IPS DF 19.7 (cell line): ENCODE measurements at places on chromosomes 16 and 17.

GRCh38 chr16:31877876-31878642 lies 4.5 kb downstream of the ZNF267 start:
- no peak for DNase-seq

DNA sequence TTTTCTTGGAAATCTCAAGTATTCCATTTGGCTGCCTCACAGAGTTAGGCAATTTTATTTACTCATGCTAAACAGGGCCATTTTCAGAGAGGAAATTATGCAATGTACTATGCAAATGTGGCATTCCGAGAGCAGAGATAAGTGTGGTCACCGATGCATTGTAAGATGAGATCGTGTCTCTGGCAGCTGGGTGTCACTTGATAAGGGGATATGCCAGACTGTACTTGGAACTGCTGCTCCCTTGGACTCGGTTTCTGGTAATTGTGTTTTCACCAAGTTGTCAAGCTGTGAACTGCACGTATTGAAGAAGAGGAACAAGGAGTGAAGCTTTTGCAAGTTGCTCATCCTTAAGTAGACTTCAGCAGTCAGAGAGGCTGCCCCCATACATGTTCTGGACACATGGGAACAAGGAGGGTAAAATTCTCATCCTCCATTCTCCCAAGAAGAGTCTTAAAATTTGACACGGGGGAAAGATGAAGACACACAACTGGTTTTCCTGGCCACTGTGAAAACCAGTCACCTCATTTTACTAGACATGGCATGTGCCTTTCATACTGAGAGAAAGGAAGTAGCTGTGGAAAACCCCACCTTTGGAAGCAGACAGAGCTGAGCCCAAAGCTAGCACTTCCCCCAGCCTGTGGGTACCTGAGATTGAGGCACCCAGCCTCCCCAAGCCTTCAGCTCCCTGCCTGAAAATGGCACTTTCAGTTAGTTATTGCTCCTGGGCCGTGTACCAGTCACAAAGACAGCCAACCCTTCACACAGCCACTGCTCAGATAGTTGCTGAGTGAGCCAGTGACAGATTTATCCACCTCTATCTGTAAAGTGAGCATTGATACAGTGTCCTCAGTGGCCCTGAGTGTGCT lies 150.7 kb downstream of the SOCS1 start:
- DNase-seq, result no peak

GRCh38 chr17:69084911-69085310 lies 24.2 kb upstream of the ABCA9 start:
- DNase-seq, result peak; percentile 59

DNA sequence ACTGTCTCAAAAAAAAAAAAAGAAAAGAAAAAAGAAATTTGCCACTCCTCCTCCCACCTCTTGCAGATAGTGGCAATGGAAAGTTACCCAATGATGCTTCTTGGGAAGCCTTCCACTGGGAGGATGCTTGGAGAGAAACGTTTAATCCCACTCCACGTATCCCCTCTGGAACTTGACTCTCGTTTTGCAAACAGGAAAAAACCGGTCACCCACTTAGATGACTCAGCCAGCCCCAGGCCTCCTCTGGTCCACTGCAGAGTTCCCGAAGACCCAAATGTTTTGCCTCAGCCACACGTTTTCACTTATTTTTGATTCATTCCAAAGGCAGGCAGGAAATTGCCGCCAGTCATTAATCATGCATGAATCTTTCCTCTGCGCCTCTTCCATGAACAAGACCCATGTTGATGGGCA lies 9.3 kb upstream of the TNFRSF17 start:
- no peak for DNase-seq

- DNase-seq, result no peak
Measured at GRCh38 chr16:53678756-53679343, 24.8 kb downstream of the RPGRIP1L start.

- DNase-seq, result peak; percentile 17
Measured at GRCh38 chr17:45948881-45949624, 50.0 kb upstream of the STH start.

DNA sequence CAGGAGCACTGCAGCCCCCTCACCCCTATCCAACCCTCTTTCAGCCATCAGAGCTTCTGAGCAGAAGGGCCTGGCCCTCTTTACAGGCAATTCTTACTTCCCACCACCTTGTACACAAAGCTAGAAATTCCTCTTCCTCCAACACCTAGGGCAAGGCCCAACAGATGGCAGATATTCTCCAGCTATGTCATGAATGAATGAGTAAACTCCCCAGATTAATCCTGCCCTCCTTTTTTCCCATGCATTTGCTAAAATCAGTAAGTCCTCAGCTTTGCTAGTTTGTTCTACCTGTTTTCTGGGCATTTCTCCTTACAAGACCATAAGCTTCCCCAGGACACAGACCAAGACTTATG lies 20.4 kb upstream of the MRPS23 start:
- no peak for DNase-seq

DNA sequence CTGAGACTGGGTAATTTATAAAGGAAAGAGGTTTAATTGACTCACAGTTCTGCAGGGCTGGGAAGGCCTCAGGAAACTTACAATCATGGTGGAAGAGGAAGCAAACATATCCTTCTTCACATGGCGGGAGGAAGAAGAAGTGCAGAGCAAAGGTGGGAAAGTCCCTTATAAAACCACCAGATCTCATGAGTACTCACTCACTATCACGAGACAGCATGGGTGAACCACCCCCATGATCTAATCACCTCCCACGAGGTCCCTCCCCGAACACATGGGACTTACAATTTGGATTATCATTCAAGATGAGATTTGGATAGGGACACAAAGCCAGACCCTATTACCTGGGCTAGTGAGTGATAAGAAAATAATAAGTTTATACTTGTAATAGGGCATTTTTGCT lies 70.6 kb upstream of the HS3ST2 start:
- DNase-seq, result no peak

DNA sequence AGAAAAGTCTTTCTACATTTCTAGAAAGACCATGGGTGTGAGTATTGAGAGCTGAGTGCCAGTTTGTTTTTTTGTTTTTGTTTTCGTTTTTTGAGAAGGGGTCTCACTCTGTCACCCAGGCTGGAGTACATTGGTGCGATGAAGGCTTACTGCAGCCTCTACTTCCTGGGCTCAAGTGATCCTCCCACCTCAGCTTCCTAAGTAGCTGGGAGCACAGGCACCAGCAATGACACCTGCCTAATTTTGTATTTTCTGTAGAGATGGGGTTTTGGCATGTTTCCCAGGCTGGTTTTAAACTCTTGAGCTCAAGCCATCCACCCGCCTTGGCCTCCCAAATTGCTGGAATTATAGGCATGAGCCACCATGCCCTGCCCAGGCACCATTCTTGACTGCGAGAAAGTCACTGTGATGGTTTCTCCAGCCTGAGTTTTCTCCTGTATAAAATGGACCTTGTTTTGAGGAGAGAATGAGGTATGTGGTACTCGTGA lies 673.8 kb downstream of the MAF start:
- DNase-seq, result no peak

- no peak for DNase-seq
Measured at GRCh38 chr17:82283208-82283749, 9.8 kb upstream of the CSNK1D start.

DNA sequence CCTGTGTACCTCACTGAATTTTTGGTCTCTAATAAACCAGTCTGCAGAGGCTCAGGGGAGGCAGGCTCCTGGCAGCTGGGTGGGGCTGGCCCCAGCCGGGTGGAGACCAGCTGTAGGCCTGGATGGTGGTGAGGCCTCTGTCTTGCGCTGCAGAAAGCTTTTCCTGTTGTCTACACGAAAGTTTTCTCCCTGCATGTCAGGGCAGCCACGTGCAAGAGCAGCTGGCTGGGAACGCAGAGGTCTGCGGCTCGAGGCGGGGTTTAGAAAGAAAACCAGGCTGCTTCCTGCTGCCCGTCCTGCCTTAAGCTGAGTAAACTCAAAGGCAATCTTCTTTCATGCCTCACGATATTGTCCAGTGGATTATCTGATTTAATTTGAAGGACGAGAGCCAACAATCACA lies 2.4 kb downstream of the SERPINF1 start:
- no peak for DNase-seq

DNA sequence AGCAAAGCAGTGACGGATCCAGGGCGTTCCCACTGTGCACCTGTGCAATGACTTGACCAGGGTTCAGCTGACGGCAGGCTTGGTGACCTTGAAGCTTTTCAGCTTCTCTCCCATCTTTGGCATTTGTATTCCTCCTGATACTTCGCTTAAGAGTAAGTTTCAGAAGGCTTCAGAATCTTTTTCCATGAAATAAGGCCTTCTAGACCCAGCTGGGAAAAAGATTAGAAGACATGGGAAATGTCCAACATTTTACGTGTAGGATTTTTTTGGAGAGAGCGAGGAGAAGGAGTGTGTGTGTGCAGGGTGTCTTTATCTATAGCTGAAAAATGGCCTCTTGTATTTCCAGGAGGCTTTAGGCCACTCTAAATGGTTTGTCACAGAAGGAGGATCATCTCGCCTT lies 104.1 kb downstream of the BANP start:
- no peak for DNase-seq

DNA sequence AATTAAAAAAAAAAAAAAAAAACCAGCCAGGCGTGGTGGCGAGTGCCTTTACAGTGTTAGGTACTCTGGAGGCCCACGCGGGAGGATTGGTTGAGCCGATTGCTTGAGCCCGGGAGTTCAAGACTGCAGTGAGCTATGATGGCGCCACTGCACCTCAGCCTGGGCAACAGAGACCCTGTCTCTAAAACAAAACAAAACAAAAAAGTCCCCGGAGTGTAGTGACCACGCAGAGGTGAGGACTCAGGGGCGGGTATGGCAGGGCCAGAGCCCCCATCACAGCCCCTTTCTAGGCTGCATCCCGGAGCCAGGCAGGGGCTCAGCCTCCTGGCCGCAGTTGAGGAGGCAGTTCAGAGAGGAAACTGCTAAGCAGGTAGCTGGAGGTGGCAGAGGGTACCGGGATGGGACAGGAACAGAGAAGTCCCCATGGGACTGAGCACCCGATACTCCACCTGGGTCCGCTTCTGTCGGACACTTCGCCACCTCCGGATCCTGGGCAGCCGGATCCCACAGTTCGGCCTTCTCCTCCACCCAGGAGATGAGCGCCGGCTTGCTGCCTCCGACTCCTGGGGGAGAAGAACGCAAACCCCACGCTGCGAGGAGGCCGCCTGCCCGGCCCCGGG lies 800 bp downstream of the ZNF747 start:
- DNase-seq, result no peak

DNA sequence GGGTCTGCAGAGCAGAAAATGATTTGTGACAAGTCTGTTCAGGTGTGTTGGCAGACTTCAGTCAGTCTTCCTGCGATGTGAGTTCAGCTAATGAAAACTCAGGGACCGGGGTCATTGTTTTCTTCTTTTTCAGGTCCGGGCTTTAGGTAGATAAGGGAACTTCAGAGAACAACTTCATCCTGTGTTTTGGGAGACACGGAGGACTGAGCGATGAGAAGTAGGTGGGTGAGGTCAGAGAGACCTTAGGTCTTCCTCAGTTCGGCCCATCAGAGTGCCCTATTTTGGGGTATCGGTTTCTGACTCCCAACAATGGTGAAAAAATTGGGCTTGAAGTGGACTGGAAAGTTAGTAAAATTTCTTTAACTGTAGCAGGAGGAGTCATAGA lies 88.9 kb upstream of the ATF7IP2 start:
- no peak for DNase-seq

GRCh38 chr17:2063261-2064146 lies 8.6 kb downstream of the HIC1 start:
- no peak for DNase-seq

DNA sequence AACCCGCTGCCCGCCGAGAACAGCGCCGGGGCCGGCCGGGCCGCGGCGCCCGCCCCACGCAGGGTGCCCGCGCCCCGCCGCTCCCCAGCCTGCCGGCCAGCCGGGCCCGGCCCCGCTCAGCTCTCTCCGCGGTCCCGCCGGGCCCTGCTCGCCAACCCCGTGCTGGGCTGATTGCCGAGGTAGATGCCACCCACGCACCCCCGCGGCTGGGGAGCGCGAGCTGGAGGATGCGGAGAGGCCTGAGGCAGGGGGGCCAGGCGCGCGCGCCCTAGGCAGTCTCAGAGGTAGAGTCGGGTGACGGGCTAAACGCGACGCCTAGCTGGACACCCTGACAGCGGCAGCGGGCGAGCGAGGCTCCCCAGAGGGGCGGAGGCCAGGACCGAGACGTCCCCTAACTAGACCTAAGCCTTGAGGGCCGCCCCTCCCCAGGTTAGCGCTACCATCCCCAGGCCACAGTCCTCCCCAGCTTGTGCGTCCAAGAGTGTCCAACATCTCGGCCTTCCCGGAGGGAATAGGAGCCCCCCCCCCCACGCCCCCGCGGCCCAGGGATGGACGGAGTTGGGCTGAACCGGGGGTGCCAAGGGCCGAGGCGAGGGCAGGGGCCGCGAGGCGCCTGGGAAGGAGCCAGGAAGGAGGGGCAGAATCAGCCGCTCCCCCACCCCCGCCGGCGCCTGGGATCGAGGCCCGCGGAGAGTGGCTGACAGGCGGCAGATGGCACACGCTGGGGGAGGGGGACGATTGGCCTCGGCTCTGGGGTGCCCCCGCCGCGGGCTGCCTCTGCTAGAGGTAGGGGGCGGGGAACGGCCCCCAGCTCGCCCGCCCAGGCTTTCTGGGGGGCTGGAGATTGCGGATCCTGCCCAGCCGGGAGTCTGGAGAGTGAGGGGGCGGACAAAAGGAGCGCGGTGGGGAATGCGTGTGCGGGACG lies 2.5 kb upstream of the ZNF423 start:
- no peak for DNase-seq

DNA sequence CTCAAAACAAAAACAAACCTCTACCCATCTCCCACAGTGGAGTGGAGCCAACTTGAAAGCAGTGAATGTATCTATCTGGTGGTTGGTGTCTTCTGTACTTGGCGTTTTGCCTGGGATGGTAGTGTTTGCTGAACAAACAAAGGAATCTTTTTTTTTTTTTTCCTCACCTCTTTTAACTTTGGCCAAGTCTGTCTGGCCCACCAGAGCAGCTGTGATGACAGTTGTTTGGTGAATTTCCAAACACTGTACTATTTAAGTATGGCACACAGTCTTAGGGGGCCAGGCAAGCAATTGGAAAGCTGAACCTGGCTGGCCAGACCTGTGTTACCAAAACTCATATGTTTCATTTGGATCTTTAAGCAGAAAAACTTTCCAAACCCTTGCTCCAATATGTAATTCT lies 101.8 kb upstream of the CDH13 start:
- no peak for DNase-seq

GRCh38 chr16:15610369-15610871 lies 32.5 kb downstream of the MARF1 start:
- DNase-seq, result no peak

- no peak for DNase-seq
Measured at GRCh38 chr16:3094289-3095027, 4.6 kb downstream of the ZSCAN10 start.

GRCh38 chr17:82457929-82458178 lies 687 bp upstream of the NARF start:
- DNase-seq, result peak; percentile 47

DNA sequence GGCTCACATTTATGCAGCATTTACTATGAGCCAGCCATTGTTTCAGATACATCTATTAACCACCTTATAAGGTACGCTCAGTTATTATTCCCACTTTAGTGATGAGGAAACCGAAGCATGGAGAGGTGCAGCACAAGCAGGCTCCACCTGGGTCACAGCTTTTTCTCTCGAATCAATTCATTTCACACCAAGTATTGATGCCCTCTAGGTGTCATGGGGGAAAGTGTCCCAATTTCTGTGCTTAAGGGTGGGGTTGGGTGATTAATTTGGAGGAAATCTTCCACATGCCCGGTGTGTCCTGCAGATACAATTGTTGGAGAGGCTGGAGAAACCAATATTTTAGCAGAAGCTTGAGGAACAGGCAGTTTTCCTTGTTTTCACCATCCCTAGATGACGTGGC lies 62.7 kb upstream of the DNAJA2 start:
- no peak for DNase-seq
